ENCODE measurements at places on chromosomes 11 and 22. TPM values are rescaled to one million over a fixed set of nuclear protein-coding genes. Genes with fewer than 3 reads are reported as not detected.

The NRGN gene
- 1.7 TPM for total RNA-seq

The PRR33 gene
- total RNA-seq, result not detected

The OR51E2 gene
- not detected for total RNA-seq

The TMPRSS4 gene
- 60.5 TPM for total RNA-seq

The KCNK4 gene
- total RNA-seq, result not detected

The CYTH4 gene
- 0.21 TPM for total RNA-seq

The PHLDB1 gene
- 51.1 TPM for total RNA-seq

The CCDC89 gene
- not detected for total RNA-seq

The GUCY1A2 gene
- total RNA-seq, result under 0.01 TPM

The SDF2L1 gene
- 77.9 TPM for total RNA-seq

The PYGM gene
- total RNA-seq, result 0.14 TPM

The OR51I1 gene
- not detected for total RNA-seq

The CNGA4 gene
- total RNA-seq, result not detected

The CDON gene
- total RNA-seq, result 1.6 TPM

The TRIM49 gene
- not detected for total RNA-seq

The CEP126 gene
- total RNA-seq, result 1.4 TPM

The MLC1 gene
- 0.37 TPM for total RNA-seq

The SLC22A8 gene
- not detected for total RNA-seq

The OR2D2 gene
- total RNA-seq, result not detected

The PLAAT4 gene
- total RNA-seq, result 2.9 TPM

The TIMM8B gene
- total RNA-seq, result 63.3 TPM

The OR52I1 gene
- total RNA-seq, result not detected

The SLC22A6 gene
- total RNA-seq, result not detected

The CHORDC1 gene
- total RNA-seq, result 39.4 TPM

The TMPRSS6 gene
- not detected for total RNA-seq

The TMA7B gene
- total RNA-seq, result not detected

The BTG4 gene
- not detected for total RNA-seq

The VPREB1 gene
- not detected for total RNA-seq

The SPTY2D1 gene
- total RNA-seq, result 9.7 TPM

All from airway epithelial cell (primary cell).